HAP-1 (cell line): ENCODE measurements at places on chromosomes 3 and 15.

GRCh38 chr3:3998140-3998922 lies 199.1 kb downstream of the LRRN1 start:
- peak; percentile 60 for DNase-seq

GRCh38 chr3:141307351-141308059 lies 60.8 kb upstream of the ZBTB38 start:
- no peak for DNase-seq

DNA sequence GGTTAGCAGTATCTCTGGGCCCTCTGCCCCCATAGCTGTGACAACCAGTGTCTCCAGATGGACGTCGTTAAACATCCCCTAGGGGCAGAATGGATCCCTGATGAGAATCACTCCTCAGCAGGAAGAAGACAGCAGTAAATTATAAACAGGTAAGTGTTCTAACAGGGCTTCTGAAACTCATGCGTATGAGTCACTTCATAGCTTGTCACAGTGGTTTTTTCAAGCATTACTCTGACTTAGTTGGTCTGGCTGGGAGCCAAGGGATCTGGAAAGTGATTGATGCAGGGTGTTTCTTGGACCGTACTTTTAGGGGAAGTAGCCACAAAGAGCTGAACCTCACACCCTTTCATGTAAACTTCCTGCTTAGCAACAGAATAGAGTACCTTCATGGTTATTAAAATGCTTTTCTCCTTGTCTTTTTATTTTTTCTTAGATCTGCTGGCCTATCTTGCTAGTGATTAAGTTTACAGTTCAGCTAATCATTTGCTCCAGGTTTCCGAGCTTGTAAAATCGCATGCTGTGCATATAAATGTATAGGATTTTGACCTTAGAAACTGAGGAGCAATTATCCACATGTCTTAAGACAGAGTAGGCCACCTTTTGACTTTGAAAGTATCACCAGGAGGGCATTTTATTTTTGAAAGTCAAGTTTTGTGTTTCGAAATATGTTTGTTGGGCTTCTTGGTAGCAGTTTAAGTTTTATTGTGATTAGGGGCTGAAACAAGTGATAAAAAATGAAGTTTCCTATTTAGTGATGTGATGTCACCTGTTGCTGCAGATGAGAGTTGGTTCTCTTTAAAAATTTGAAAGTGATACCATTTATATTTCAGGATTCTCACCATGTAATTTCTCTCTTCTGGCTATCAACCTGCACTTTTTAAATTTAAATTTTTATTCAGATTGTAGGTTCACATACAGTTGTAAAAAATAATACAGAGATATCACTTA lies 333.9 kb downstream of the PTPRG start:
- DNase-seq: peak; percentile 77

DNA sequence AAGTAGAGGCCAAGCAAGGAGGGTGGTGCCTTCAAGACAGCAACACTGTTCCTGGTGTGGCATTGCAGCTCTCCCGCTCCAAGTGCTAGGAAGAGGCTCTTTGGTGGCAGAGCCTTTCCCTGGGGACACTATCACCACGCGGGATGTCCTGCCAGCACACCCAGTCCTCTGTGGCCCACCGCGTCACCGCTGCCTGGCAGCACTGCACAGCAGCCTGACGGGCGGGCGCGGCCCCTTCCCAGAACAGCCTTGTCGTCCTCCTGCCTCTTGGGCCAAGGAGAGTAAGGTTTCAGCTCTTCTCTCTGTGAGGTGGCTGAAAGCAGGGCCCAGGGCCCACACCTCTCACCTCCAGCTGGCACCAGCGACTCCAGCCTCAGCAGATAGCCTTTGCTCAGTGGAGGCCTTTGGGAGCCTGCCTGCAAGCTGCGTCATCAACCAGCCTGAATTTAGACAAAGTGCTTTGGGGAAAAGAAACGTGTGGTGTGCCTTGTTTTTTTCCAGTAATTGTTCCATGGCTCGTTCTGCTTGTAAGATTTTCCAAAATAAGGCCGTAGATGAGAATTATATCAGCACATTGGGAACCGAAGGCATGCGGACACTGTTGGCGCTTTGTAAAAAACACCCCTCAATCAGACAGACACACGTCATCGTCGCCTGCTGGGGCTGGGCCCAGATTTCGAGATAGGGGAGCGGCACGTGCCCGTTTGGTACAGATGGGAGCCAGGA lies 65.0 kb downstream of the AAGAB start:
- peak; percentile 8 for DNase-seq
